ENCODE measurements at places on chromosomes 12 and 14.

DNA sequence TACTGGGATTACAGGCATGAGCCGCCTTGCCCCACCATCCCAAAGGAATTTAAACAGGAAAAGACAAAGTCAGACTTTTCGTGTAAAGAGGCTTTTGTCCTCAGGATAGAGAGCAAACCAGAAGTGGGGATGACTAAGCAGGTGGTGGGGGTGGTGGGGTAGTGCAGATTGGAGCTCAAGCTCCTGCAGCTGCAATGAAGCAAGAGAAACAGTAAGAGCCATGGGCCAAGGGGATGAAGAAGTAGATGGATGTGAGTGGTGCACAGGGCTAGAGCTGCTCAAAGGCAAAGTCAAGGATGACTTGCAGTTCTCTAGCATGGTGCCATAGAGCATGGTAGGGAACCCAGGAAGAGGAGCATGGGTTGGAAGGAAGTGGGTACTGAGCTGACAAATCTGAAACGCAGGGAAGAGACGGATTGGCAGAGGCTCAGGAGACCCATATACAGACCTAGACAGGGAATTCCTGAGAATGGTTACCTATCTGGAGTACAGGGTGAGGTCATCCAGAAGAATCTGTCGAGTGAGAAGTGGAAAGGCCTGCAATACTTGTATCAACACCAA lies 11.4 kb upstream of the RNF34 start:
- DNase-seq = no peak

DNA sequence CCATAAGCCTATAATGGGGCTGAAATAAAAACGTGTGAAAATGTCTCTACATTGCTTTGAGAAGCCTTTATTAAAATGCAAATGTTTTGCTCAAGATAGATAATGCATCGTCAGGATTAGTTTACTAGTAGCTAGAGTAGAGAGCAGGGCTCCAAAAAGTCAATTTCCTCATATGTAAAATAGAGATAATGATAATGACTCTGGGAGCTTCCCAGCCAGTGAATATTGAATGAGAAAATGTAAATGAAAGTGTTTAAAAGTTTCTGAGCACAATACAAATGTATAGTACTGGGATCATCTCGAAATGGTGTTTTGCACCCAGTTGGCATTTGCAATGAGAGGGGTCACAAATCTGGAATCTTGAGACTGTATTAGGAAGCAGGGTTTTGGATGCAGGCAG lies 135.3 kb downstream of the OTOGL start:
- DNase-seq = no peak

GRCh38 chr14:63614679-63615363 lies 26.9 kb downstream of the WDR89 start:
- DNase-seq = no peak

DNA sequence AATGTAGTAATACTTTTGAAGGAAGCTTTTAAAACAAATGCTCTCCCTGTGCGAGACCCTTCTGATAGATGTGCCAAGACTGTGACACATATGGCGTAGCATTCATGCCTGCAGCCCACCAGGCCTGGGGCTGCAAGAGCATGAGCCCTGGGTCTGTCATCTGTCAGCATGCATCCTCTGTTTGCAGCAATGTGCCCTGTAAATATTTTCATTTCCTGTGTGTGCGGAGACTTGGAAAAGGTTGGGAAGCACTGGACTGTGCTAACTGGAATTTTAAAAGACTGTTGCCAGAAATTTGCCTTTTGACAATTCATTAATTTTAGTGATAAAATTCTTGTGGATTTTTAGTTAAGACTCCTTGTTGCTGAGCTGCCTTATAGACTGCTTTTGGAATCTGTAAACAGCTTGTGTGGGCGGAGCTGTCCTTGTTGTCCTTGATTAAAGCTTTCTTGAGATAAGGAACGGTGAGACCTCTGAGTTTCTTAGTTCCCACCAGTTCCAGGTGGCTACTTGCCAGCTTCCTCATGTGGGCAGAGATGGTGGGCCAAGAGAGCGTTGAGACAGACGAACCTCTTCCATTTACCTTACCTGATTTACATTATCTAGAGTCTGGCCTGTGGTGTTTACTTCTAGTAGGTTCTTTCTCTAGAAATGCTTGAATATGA lies 23.4 kb downstream of the MARK3 start:
- DNase-seq = no peak

DNA sequence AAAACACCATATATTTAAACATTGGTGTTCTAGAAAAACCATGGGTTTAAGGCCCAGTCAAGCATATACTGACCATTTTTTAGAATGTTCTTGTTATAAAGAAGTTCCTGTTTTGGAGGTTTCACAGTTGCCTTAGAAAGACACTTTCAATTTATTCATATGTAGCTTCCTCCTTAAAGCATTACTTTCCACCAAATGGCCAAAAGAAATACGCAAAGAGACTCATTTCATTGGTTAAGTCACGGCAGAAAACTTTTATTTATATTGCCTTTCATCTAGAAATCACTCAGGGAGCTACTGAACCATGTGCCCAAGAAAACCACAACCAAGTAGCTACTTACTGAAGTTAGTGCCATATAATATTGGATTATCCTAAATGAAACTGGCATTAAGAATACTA lies 40.0 kb downstream of the MYBPC1 start:
- no peak for DNase-seq

GRCh38 chr12:24554612-24555295 lies 394.1 kb downstream of the BCAT1 start:
- DNase-seq = no peak

Data from left kidney (tissue), 8 donors.